ENCODE measurements at places on chromosomes 13 and 19.

DNA sequence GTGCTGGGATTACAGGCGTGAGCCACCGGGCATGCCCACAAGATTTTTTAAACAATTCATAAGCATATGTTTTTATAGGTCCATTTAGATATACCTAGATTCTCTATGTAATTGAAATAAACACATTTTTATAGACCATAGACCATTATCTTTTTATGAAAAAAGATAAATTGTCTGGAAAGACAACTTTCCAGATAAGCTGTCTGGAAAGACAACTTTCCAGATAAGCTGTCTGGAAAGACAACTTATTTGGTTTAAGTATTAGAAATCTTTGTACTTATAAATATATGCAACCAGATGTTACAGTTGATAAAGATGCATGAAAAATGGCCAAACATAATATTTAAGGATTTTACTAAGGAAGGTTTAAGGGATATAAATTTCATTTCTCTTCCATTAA lies 538.5 kb downstream of the GPC6 start:
- peaks cover 35% of the 10 kb centered on the region for H3K4me1 ChIP-seq
- DNase-seq: no peak
- no peaks in the 10 kb centered on the region for H3K36me3 ChIP-seq
- H3K27me3 ChIP-seq: no peaks in the 10 kb centered on the region

- no peaks in the 10 kb centered on the region for H3K4me1 ChIP-seq
- no peaks in the 10 kb centered on the region for H3K36me3 ChIP-seq
- H3K27me3 ChIP-seq: no peaks in the 10 kb centered on the region
- H3K27ac ChIP-seq: no peak overlapping the region
- no peak overlapping the region for H3K4me3 ChIP-seq
These were observed 40.0 kb upstream of the TDRD3 start for GRCh38 chr13:60356970-60357369.

DNA sequence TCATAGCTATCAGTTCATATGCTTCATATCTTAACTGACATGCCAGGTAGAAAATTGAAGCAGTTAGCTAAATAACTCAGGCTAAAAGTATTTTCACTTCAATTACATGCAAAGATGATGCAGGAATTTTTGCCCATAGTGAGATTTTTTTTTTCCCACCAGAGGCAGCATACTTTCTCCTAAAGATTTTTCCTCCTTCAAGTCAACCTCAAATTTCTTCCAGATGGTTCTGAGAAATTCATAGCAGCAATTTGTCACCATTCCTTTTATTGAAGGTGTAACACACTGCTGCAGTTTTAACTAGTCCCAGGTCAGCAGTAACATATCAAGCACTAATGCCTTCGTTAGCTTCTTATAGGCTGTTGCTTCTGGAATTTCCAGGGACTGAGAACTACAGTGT lies 141.9 kb downstream of the SUCLA2 start:
- no peak overlapping the region for H3K4me3 ChIP-seq
- H3K27me3 ChIP-seq: no peaks in the 10 kb centered on the region
- no peak overlapping the region for H3K27ac ChIP-seq
- no peaks in the 10 kb centered on the region for H3K4me1 ChIP-seq

GRCh38 chr19:35549174-35549788 lies 3.9 kb downstream of the TMEM147 start:
- DNase-seq: peak; percentile 91
- H3K4me3 ChIP-seq: no peak overlapping the region
- H3K36me3 ChIP-seq: no peaks in the 10 kb centered on the region
- H3K27ac ChIP-seq: no peak overlapping the region
- H3K4me1 ChIP-seq: peaks cover 11% of the 10 kb centered on the region
- H3K27me3 ChIP-seq: peaks cover 1% of the 10 kb centered on the region

- no peak overlapping the region for H3K27ac ChIP-seq
- no peaks in the 10 kb centered on the region for H3K4me1 ChIP-seq
- no peaks in the 10 kb centered on the region for H3K27me3 ChIP-seq
- H3K4me3 ChIP-seq: no peak overlapping the region
- DNase-seq: peak; percentile 67
These were observed 12.5 kb upstream of the ACTN4 start for GRCh38 chr19:38634757-38635482.

DNA sequence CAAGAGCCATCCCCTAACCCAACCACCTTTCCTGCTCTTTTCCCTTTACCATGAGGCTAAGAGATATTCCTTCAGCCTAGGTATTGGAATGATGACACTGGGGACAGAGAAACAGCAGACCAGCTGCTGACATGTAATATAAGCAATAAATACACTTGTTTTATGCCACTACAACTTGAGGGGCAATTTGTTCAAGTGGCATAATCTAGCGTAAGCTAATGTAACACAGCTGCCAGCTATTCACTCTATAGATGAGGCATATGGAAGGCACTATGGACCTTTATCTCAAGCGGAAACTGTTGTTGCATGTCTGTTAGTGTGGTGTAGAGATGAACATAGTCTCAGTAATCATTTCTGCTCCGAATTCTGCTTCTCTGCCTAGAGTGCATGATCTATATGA lies 111.1 kb downstream of the STARD13 start:
- no peak overlapping the region for H3K4me3 ChIP-seq
- peaks cover 30% of the 10 kb centered on the region for H3K27me3 ChIP-seq
- no peak overlapping the region for H3K27ac ChIP-seq
- H3K36me3 ChIP-seq: no peaks in the 10 kb centered on the region
